ENCODE measurements at places on chromosomes 16 and 17.

- no peak for DNase-seq
These were observed 40.1 kb downstream of the BPTF start for GRCh38 chr17:67865438-67865837.

DNA sequence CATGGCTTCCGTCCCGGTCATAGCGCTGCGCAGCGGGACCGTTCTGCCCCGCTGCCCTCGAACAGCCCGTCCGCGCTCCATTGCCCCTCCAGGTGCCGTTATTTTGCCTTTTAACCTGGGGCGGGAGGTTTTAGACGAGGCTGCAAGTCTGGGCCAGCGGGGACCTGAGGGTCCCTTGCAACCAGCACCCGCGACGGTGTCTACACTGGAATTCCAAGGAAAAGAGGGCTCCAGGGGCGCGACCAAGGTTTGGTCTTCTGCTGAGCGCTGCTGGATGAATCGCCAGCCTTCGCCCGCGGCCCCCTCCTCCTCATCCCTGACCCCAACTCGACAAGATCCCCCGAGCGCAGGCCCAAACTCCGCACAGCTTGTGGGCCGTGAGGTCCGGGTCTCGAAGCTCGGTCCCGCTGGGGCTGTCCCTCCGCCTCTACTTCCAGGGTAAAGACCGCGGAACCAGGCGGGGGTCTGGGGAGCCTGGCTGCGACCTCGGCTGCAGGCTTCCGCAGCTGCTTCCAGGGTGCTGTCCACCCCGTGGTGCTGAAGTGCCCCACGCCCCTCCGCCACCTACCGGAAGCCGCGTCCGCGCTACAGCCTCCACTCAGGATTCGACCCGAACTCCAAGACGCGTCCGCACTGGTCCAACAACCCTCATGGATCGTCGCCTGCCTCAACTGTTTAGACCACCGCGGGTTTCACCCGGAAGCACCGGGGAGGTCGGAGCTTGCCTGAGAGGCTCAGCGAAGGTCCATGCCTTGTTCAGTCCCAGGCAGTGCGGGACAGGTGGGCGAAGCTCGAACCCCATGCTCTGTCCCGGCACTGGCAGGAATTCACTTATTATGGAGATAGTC, 10.1 kb upstream of the CA4 start:
- no peak for DNase-seq

DNA sequence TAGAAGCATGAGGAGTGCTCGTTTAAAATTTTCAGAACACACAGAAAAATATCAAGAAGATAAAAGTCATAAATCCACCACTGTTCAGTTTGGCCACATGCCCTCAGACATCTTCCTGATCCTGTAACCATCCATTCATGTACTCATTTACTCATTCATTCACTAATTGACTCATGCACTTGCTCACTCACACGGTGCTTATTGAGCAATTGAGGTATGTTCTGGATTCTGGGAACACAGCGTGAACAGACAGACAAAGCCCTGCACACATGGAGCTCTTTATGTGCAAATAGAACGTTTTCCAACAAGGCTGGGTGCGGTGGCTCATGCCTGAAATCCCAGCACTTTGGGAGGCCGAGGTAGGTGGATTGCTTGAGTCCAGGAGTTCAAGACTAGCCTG, 10.2 kb upstream of the NATD1 start:
- no peak for DNase-seq

GRCh38 chr17:62696256-62696655, 68.8 kb downstream of the MRC2 start:
- no peak for DNase-seq
